ENCODE measurements at places on chromosomes 1 and 21.

DNA sequence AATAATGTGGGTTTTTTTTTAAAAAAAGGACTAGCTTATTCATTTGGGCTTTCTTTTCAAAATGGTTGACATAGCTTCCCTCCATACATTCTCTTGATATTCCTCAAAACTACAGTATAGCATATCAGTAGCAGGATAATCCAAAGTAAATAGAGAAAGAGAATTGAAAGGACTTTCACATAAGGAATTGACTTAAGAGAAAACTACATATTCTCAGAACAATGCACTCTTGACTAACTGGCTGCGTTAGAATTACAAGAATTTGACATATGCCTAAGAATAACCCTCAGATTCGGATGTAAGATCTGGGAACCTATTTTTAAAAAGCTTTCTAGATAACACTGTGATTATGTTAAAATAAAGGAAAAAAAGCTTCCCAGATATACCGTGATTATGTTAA lies 3.1 kb downstream of the PRKAB2 start:
- DNase-seq: no peak

- no peak for DNase-seq
These were observed 1.4 kb downstream of the CFAP45 start for GRCh38 chr1:159898527-159898926.

GRCh38 chr1:68229650-68230483 lies 2.5 kb downstream of the WLS start:
- no peak for DNase-seq

DNA sequence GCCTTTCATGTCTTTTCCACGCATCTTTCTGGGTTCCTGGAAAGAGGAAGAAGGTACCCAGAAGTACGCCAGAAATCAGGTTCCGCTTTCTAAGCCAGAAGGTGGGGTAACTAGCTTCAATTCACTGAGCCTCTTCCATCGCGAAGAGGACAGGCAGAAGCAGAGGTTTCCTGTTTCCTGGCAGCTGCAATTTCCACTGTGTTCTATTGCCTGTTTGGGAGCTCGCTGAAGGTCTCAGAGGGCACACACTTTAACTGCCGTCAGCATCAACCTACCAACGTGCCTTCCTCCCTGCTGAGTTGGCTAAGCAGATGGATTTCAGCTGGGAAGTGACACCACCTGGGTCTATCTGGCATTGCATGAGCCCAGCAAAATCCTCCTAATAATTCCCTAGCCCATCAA lies 10.0 kb downstream of the NCF2 start:
- peak; percentile 96 for DNase-seq

GRCh38 chr1:194104247-194104844 lies 917.9 kb upstream of the B3GALT2 start:
- no peak for DNase-seq

GRCh38 chr1:231935856-231936255 lies 309.3 kb downstream of the DISC1 start:
- DNase-seq: no peak

GRCh38 chr21:21165063-21165645 lies 166.9 kb downstream of the NCAM2 start:
- no peak for DNase-seq

GRCh38 chr1:53580009-53580400 lies 120.8 kb downstream of the DMRTB1 start:
- no peak for DNase-seq

DNA sequence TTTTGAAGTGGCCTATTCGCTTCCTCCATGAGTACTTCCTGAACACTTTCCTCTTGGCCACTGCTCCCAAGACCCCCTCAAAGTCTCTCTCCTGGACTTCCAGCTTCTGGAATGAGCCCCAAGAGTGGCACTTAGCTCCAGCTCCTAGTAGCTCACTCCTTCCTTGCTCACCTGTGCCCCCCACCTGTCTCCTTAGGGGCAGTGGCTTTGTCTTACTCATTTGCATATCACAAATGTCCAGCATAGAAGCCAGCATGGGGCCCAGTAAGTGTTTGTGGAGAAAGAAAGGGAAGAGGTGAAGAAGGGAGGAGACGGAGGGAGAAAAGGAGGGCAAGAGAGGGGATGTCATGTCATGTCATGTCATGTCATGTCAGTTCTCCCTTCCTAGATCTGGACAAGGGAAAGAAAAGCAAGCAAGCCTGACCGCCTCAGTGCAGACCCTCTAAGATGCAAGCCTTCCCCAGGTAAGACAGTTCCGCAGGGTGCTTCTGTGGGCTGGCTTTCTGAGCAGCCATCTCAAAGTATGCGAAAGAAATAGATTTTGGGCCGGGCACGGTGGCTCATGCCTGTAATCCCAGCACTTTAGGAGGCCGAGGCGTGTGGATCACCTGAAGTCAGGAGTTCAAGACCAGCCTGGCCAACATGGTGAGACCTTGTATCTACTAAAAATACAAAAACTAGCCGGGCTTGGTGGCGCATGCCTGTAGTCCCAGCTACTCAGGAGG lies 6.9 kb upstream of the MX1 start:
- DNase-seq: no peak

- no peak for DNase-seq
These were observed 183.8 kb downstream of the DHRS3 start for GRCh38 chr1:12434174-12434573.

- DNase-seq: no peak
These were observed 89.5 kb upstream of the ARTN start for GRCh38 chr1:43844114-43844513.

Measured in SIG-M5 (cell line).